ENCODE measurements at places on chromosomes 7 and 10.

DNA sequence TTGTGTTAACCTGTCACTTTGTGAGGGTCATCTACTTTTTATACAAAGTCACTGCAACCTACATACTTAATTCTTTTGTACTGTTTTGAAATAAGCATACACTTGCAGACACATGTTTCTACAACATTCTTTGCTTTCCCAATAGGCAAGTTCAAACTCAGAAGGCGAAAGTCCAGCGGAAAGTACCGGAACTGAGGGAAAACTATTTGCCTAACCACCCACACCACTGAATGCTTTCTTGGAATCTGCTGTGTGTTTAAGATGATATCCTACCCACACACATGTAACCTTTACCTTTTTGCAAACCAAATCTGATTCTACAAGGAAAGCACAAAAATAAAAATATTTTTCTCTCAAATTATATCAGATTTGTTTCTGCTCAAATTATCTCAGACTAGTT, 139.4 kb upstream of the AGR3 start:
- no peak for DNase-seq

- DNase-seq, result no peak
These were observed 10.2 kb downstream of the KLF14 start for GRCh38 chr7:130723784-130724183.

- DNase-seq, result no peak
These were observed 223.6 kb downstream of the GFRA1 start for GRCh38 chr10:116049158-116049973.

GRCh38 chr7:33062023-33062781, at the start of gene NT5C3A:
Gene NT5C3A, minus strand, starts transcription at chr7:33062776. Its CDS starts 71 bp downstream, at chr7:33062705.
- no peak for DNase-seq

DNA sequence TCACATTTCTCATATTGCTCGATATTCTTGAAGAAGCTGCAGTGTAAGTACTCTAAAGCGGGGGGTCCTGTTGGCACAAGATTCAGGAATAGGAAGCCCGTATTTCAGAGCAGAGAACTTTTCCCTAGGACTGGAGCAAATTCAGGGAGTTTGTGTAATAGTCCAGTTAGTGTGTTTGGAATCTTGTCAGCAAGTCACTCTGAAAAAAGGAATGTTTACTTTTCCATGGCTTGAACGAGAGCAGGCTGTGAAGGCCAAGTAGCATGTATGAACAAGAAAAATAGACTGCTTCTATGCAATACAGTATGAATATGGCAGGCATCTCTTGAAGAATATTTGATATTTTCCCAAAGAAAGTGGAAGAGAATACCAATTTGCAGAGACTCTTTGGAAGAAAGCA, 39.8 kb downstream of the CDC123 start:
- no peak for DNase-seq

- DNase-seq, result no peak
These were observed 418.1 kb downstream of the ZNF716 start for GRCh38 chr7:57867884-57868701.

DNA sequence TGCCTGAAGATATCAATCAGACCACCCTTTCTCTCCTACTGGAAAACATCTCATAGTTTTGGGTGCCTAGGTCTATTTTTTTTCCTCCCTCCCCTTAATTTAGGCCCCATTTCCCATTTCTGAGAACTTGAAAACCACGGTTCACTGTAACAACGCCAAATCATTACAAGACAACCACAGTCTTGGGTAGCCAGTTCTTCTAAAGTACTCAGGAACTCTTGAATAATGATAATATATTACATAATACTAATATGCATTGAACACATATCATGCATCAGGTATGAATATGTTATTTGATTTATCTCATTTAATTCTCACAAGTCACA, 185.1 kb upstream of the ADO start:
- no peak for DNase-seq

- no peak for DNase-seq
These were observed 62.0 kb upstream of the SRRM3 start for GRCh38 chr7:76139670-76140069.

DNA sequence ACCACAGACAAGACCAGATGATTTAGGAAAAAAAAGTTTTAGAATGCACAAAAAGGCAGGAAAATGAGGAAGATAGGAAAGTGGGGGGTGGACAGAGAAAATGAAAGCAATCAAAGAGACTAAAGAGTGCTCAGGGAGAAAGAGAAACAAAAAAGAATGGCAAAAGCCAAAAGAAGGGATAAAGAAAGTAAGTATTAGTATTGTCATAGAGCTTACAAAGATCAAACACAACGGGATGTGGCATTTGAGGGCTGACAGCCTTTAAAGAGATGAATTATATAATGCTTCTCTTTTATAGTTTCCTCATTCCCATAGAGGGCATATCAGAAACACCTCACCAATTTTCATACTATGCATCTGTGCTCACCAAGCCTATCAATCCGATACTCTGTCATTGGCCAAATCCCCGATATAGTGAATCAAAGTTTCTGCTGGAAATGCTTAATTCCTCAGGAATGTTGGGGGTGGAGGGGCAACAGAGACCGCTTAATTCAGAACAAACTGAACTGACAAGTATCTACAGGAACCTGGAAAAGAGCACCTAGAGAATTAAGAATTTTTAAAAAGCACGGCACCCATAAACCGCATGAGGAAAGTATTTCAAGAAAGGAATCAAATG, 2.7 kb downstream of the COG5 start:
- no peak for DNase-seq

GRCh38 chr10:88557256-88557655, 25.9 kb downstream of the RNLS start:
- no peak for DNase-seq

All from naive thymus-derived CD8-positive, alpha-beta T cell (primary cell).